Fibroblast of skin of left biceps (primary cell): ENCODE measurements at places on chromosomes 2 and 18.

- no peak for DNase-seq
Observed at GRCh38 chr2:206324869-206325268, 50.4 kb downstream of the ZDBF2 start.

- DNase-seq = no peak
Observed at GRCh38 chr2:1864301-1864980, 120.1 kb upstream of the PXDN start.

DNA sequence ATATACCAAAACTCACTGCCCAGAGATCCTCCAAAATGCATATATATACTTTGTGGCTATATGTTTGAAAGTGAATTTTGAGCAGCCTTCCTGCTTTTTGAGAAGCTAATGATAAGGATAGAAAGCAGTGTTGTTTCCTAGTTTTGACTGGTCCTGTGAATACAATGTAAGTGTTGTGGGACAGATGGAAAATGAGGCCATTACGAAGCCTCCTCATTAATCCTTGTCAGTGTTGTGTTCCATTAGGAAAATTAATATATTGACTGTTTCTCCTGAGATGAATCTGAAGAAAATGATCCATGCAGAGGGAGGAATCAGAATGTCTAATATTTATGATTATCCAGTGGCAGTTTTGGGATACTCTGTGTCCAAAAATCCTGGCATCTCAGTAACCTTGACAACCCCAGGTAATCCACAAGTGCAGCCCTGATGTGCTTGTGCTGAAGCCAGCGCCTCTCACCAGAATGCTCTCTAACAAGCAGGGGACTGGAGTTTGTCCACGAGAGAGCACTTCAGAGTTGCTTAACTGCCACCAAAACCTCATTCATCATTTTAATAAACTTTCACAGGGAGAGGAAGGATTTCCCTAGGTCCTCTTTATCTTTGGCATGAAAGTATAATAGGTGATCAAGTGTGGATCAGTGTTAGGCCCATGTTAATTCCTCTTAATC, 418.6 kb downstream of the CMPK2 start:
- DNase-seq = no peak

DNA sequence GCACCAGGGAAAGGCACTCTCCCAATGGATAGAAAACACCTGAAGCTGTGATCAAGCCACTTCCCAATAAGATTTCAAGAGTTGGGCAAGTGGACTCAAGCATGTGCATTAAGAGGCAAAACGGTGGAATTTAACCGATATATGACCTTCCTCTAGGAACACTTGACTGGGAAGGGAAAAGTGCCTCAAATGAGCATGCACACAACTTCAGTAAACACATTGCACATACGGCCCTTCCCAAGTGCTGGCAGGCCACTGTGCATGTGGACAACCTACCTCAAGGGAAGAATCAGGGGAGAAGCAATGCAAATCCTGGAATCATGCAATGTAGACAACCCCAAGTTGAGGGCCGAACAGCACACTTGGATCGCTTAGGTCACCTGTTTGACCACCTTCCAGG, 23.9 kb upstream of the SH3RF3 start:
- no peak for DNase-seq

- DNase-seq = peak; percentile 69
Observed at GRCh38 chr2:207163053-207163755, 2.5 kb downstream of the KLF7 start.

DNA sequence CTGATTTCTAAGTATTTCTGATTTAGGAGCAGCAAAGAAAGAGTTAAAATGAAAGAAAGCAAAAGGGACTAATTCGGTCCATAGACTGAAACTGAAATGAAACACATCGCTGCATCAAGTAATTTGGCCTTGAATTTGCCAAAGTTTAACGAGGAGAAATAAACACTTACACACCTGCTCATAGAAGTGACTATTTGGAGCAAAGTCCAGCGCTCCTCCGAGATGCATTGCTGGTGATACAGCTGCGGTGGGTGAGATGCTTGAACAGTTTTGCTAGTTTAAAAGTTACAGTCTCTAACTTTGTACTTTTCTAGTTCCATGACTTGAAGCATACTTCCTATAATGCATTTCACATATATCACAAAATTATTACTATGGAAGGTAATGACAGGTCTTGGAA, 18.3 kb downstream of the GALR1 start:
- no peak for DNase-seq

- DNase-seq = no peak
Observed at GRCh38 chr2:15890936-15891905, 49.1 kb upstream of the MYCN start.

- DNase-seq = no peak
Observed at GRCh38 chr18:33960417-33960816, 264.3 kb downstream of the NOL4 start.

DNA sequence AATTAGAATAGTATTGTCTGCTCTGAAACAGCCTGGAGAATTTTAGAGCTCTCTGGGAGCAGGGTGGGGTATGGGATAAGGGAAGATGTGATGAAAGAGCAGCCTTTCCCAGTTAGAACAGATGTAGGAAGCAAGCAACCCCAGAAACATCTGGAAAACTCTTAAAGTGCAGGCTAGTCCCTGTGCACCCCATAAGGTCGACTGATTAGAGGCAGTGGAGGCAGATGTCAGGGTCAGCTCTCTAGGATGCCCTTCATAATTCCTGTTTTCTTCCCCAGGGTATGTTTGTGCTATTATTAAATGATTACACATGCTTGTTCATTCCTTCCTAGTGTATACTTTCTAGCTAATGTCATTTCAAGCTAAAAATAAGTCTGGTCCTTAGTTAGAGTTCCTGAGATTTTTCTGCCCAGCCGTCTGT, 41.7 kb downstream of the PTPRM start:
- DNase-seq = no peak

DNA sequence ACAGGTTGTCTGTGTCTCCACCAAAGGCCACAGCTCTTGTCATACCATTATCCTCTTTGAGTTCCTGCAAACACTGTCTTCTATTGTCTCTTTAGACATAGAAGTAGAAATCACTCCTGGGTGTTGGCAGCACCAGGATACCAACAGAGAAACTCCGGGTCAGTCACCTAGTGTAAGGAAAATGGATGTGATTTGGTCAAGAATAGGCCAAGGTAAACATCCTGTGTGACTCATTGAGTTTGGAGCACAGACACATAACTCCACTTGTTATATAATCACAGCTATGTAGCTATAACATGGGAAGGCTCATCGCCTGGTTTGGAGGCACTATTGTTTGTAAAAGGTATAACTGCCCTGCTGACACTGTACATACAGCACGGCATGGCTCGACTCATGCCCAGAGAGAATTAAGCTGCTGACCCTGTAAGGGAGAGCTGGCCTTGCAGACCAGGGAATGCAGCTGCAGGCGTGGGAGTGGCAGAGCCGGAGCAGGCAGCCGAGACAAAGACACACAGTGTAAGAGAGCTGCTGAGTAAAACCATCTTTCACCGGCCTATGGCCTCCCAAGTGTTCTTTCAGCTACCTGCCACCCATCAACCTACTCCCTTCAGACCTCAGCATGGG, 3.4 kb upstream of the TXNL1 start:
- no peak for DNase-seq

DNA sequence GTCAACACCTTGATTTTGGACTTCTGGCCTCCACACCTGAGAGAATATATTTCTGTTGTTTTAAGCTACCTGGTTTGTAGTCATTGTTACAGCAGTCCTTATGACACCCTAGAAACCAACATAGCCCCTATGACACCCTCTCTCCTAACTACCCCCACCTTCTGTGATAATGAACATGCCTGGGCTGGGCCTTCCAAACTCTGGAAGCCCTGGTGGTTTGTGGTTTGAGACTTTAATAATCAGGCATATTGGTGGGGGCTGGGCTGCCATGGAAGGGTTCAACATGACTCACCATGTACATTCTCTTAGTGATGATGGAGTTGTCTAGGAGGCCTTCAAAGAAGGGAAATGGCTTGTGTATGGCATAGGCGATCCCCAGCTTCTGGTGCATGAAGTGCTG, 3.3 kb downstream of the SP110 start:
- no peak for DNase-seq

DNA sequence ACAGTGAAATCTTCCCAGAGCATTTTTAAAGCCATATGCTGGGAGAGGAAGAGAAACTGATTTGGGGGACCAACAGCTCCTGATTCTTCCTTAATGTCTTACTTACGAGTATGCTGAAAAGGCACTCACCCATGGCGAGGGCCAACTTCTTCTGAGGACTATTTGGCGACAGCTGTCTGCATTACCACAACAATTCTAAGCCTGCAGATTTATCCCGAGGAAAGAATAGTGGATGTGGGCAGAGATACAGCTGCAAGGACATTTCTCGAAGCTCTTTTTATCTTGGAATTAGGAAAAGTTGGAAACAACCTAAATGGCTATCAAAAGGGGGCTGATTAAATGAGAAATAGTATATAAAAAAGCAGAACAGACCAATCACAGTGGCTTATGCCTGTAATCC, 40.3 kb upstream of the FHL2 start:
- no peak for DNase-seq

DNA sequence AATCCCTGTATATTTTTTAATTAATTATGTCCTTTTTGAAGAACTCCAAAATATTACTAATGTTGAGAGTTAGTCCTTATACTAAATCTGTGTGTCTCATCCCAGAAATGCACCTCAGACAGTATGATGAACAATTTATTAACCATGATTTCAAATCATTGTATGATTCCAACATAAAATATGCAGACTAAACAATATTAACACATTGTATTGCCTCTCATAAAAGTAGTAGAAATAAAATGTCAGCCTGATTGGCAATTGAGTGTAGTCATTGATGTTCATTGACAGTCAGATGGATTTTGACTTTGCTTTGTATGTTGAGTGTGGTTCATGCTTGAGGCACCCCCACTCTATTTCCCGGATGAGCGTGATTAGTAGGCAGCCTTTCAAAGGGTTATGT, 57.5 kb downstream of the KCTD18 start:
- no peak for DNase-seq

GRCh38 chr18:46578987-46579386, 78.0 kb downstream of the LOXHD1 start:
- DNase-seq = no peak

- no peak for DNase-seq
Observed at GRCh38 chr2:8540552-8541055, 141.3 kb upstream of the ID2 start.

DNA sequence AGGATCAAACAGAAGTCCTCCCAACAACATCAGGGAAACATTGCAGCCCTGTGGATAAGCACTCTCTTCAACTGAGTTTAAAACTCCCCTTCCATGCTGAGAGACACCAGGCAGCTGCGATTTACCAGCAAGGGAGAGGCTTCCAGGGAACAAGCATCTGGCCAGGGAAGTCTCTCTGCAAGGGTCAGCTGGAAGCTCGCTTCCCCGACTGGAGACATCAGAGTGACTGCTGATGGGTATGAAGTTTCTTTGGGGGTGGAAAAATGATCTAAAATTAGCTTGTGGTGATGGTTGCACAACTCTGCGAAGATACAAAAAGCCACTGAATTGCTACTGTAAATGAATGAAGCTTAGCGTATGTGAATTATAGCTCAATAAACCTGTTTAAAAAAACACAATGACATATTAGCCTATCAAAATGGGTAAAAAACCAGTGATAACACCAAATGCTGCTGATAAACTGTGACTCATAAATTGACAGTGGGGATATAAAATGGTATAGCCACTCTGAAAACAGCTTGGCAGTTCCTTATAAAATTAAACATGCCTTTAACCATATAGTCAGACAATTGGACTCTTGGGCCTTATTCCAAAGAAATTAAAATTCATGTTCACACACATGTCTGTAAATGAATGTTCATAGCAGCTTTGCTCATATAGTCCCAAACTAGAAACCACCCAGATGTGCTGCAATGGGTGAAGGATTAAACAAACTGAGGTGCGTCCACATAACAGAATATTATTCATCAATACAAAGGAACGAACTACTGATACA, 1082.0 kb downstream of the SOCS6 start:
- DNase-seq = no peak

GRCh38 chr2:191641609-191642008, 36.3 kb upstream of the NABP1 start:
- no peak for DNase-seq

- no peak for DNase-seq
Observed at GRCh38 chr2:78779761-78780160, 245.7 kb upstream of the REG3G start.

DNA sequence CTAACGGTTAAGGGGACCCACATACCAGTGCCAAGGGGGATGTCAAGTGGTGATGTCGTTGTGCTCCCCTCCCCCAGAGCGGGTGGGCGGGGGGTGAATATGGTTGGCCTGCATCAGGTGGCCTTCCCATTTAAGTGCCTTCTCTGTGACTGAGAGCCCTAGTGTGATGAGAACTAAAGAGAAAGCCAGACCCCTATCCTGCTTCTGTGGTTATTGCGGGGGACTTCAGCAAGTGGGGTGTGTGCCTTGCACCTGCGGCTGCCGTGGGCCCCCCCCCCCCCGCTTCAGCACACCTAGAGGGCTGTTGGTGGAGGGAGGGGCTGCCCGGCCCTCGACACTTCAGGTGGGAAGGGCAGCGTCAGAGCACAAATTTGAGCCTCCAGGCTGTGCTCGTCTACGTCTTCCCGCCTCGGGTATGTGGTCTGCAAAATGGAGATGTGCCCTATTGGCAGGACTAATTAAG, 6.1 kb downstream of the CTDSP1 start:
- no peak for DNase-seq

DNA sequence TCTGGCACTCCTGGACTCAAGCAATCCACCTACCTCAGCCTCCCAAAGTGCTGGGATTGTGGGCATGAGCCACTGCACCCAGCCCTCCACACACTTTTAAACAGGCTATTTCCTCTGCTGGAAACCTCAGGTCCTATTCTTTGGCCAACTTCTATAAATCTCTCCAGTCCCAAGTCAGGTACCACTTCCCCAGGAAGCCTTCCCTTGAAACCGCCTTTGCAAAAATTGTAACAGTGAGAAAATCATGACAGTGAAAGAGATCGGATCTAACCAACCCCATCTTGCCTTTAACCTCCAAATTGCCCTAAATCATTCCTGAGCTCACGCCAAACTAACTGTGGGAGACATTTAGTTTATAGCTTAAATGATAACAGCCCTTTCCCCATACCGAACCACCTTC, 67.3 kb upstream of the CABLES1 start:
- DNase-seq = no peak

- DNase-seq = no peak
Observed at GRCh38 chr2:210428393-210429179, 48.0 kb downstream of the LANCL1 start.

DNA sequence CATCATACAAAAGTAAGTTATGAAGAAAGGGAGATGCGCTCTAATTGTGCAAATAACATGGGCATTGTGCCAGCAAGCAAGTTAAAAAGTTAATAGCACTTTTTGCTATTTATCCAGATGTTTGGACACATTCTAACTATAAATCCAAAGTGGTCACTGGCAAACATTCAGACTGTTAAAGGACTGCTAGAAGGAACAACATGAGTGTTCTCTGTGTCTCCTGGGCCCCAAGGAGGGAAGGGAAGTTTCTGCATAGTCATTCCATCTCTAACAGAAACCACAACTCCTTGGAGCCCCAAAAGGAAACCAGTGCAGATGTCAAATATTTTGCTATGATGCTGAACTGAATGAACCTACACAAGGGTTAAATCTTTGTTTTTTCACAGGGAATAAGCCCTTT, 213.3 kb upstream of the HNRNPA3 start:
- peak; percentile 77 for DNase-seq
